ENCODE measurements at places on chromosomes 3 and 15.
A peak's percentile ranks its signal among the peaks of the same experiment; 100 is the strongest.

DNA sequence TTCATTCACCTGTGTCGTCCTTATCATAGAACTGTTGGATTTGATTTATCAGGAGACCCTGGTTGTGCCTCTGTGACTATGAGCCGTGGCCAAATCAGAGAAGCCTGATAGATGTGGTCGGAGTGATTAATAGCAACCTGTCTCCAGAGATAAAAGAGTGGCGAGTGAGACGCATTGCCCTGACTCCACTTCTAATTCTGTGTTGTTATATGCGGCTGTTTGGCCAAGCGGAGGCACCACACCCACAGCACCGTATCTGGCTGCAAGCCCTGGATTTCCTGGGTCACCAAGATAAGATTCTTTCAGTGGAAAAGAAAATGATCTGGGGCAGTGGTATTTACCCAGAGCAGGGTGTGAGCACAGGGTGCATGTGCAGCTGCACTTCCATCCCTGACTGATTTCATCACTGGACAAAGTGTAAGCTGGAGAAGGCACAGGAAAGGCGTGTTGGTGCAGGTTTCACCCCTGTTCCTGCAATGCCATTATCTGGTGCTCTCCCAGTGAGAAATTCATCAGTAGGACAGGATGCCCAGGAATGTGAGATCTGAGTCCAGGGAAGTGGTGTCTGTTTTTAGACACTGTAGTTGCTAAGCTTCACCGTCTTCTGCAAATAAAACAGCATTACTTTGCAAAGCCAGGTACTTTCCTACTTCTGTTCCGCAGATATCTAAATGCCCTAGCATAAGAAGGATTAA lies 84.6 kb downstream of the CD47 start:
- no peak for DNase-seq

DNA sequence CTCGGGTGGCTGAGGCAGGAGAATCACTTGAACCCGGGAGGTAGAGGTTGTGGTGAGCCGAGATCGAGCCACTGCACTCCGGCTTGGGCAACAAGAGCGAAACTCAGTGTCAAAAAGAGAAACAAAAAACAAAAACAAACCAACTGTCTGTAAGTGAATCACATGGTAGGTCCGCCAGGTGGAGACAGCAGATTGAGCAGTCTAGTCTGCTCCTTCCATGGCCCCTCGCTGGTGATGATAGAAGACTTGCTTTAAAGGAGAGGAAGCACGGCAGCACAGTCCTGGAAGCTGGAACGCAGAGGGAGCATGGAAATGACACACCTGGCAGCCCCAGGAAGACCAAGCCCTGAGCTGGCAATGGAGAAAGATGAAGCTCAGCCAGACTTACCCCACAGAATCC lies 31.4 kb upstream of the MGLL start:
- DNase-seq = no peak

- no peak for DNase-seq
Observed at GRCh38 chr3:116056280-116056679, 389.0 kb downstream of the LSAMP start.

DNA sequence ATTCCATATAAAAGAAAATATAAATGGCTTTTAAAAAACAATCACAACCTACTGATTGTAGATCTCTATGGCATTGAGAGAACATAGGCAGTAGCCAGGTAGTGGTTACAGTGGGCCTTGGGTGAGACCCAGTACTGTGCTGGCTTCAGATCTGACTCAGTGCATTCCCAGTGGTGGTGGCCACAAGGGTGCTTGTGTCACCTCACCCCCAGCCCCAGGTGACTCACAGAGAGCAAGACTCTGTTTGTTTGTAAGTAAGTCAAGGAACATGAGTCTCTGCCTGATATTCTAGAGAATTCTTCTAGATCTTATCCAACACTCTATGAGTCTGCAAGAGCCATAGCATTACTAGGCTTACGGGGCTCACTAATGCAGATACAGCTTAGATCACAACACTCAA lies 118.8 kb upstream of the AZI2 start:
- DNase-seq = no peak

GRCh38 chr3:11304175-11304574 lies 32.0 kb downstream of the ATG7 start:
- DNase-seq = no peak

DNA sequence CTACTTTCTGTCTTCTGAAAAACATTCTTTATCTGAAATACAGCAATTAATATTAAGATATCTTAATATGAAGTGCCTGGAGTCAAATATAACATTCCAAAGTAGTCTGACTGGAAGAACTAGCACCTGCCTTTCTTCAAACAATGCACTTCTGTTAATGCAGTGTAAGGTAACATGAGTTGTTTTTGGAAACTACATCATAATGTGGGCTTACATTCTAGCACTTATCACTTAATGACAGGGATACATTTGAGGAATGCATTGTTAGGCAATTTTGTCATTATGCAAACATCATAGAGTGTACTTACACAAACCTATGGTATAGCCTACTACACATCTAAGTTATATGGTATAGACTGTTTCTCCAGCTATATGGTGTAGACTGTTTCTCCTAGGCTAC lies 49.2 kb downstream of the SLC15A2 start:
- no peak for DNase-seq

DNA sequence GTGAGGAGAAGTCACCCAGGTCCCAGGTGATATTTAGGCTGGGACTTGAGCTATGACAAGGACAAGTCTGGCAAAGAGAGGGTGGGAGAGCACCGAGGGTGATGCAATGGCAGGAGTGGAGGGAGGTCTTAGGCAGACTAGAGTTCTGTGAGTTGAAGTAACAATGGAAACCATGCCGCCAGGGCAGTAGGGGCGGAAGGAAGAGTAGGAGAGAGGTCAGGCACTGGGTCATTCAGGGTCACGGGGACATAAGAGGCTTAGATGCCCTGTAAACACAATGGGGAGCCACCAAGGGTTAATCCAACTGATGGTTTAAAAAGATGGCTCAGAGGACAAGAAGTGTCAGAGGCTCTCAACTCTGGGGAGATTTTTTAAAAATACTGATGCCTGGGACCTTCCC lies 199.7 kb upstream of the LRTM1 start:
- DNase-seq = no peak

DNA sequence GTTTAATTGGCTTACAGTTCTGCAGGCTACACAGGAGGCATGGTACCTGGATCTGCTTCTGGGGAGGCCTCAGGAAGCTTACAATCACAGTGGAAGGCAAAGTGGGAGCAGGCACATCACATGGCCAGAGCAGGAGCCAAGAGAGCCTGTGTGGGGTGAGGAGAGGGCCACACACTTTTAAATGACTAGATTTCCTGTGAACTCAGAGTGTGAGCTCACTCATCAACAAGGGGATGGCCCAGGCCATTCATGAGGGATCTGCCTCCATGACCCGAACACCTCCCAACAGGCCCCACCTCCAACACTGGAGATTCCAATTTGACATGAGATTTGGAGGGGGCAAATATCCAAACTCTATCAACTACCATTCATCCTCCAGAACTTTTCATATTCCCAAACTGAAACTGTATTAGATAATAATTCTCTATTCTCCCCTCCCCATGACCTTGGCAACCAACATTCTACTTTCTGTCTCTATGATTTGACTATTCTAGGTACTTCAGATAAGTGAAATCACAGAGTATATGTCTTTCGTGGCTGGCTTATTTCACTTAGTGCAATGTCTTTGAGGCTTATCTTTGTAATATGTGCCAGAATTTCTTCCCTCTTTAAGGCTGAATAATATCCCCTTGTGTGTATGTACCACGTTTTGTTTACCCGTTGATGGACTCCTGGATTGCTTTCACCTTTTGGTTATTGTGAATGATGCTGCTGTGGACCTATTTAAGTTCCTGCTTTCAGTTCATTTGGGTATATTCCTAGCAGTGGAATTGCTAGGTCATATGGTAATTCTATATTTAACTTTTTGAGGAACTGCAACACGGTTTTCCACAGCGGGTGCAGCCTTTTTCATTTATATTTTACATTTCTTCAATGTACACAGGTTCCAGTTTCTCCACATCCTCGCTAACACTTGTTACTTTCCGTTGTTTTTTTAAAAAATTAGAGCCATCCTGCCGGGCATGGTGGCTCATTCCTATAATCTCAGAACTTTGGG lies 43.8 kb downstream of the TKT start:
- no peak for DNase-seq

- no peak for DNase-seq
Observed at GRCh38 chr3:187735837-187736236, 9.4 kb downstream of the BCL6 start.

GRCh38 chr3:175212896-175213295 lies 353.8 kb downstream of the NAALADL2 start:
- no peak for DNase-seq

DNA sequence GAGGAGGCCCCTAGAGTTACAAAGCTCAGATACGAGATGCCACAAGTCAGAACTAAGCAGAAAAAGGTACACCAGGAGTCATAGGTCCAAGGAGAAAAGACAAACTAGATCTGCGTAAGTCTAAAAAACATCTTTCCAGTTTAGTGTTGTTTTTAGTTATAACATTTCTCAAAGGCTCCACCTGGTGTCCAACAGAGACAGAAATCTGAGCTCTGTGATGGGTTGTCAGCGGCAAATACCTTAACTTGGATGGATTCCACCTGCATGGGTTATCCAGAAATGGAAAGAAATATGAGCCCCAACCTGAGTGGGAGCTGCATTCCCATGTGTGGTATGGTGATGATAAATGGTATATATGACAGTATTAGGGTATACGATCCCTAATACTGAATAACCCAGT lies 238.6 kb upstream of the CHRM5 start:
- DNase-seq = no peak

DNA sequence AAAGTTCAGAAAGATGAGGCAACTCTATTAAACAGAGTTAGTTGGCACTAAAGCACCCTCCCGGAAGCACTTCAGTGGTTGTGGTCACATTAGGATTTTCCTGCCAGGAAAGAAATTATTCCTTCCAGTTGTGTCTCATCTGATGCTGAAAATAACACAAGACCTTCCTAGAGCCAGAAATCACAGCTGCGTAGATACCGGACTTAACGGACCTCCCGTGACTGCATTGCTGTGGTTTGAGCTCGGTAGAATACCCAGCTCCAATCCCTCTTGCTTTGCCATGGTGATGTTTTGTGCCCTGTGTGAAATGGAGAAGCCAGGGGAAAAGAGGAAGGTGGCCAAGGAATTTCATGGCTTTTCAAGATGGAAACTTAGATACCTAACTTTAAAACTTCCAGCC lies 215.0 kb upstream of the IGF1R start:
- no peak for DNase-seq

DNA sequence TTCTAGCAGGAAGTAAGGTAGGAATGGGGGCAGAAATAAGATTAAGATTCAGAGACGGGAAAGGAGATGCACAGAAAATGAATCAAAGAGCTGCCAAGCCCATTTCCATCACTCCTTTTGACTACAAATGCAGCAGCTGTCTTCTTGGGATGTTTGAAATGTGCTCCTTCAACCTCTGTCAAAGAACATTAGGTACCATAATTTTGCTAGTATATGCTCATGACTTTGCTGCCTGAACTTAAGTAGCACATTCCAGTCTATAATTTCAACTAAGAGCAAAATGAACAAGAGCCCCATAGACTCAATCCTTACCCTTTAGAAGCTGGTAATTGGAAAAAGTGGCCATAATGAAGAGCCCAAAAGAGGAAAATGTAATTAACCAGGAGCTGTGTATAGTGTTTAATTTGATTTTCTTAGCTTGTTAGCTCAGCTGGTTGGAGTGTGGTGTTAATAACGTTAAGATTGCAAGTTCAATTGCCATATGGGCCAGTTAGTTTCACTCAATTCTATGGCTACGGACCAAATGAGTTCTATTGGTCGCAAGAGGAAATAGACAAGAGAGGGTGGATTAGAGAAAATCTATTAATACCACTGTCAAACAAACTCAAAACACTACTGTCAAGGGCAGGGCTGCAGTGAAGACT lies 349.9 kb downstream of the ZBBX start:
- no peak for DNase-seq

DNA sequence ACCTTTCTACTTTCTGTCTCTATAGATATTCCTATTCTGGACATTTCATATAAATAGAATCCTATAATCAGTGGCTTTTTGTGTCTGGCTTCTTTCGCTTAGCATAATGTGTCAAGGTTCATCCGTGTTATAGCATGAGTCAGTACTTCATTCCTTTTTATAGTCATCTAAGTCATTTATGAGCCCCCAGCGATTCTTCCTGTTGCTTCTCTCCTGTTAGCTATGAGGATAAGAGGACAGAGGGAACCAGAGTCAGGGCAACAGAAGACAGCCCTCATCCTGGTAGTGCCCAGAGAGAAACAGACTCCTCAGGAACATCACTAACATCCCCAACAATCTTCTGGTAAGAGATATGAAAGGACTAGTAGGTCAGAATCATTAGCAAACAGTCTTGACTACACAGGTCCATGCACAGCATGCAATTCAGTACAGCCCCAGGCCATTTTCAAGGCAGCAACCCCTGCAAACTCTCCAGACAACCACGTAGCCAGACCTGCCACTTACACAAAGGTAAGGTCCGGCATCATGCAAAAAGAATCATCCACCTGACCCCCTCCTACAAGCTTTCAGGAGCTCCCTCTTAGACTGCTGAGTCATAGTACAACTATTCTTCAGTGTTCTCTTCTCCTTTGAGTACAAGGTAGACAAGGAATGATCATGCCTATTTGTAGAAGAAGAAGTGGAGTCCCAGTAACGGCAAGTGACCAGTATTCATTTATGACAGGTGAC lies 91.5 kb downstream of the MYLK start:
- DNase-seq = no peak

- DNase-seq = no peak
Observed at GRCh38 chr3:174821477-174821876, 37.7 kb upstream of the NAALADL2 start.

DNA sequence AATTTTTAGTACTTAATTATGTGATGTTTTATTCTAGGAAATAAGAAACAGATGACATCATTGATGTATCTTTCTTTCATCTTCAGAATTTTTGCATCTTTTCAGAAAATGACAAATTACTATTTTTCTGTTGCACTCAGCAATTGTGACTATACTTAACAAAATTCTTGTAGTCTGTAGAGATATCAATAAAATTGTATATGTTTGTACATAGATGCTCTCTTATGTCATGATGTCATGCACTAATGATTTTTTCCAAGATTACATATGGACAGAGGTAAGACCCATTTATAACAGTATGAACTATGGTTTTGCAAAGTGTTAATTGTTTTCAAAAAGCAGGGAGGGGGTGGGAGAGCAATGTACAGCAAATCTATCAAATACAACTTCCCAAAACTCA lies 121.2 kb downstream of the POLQ start:
- no peak for DNase-seq

- DNase-seq = peak; percentile 84
Observed at GRCh38 chr3:52897130-52898122, at the start of gene STIMATE. STIMATE (minus strand) TSS chr3:52897548; CDS start chr3:52897450, 98 bp downstream.

GRCh38 chr15:38069511-38070011 lies 135.1 kb downstream of the TMCO5A start:
- no peak for DNase-seq

- no peak for DNase-seq
Observed at GRCh38 chr3:72632129-72632528, 216.1 kb downstream of the SHQ1 start.

GRCh38 chr3:195732940-195733339 lies 12.2 kb downstream of the MUC20 start:
- no peak for DNase-seq

DNA sequence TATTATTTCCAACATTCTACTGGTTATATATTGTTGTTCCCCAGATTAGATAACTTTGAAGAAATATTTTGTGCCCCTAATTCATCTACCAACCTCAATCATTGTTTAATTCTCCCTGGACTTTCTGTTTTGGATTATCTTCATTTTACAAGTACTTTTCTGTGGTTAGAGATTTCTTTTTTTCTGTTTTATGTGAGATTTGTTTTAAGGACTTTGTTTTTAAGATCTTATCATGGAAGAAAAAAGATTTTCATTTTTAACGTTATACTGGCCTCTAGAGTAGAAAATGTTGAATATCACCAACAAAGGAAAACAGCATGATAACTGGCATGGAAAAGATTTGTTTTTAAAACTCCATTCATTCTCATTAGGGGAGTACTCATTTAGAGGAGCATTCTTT lies 210.9 kb upstream of the KCNMB2 start:
- DNase-seq = no peak
